ENCODE measurements at places on chromosomes 4 and X.

DNA sequence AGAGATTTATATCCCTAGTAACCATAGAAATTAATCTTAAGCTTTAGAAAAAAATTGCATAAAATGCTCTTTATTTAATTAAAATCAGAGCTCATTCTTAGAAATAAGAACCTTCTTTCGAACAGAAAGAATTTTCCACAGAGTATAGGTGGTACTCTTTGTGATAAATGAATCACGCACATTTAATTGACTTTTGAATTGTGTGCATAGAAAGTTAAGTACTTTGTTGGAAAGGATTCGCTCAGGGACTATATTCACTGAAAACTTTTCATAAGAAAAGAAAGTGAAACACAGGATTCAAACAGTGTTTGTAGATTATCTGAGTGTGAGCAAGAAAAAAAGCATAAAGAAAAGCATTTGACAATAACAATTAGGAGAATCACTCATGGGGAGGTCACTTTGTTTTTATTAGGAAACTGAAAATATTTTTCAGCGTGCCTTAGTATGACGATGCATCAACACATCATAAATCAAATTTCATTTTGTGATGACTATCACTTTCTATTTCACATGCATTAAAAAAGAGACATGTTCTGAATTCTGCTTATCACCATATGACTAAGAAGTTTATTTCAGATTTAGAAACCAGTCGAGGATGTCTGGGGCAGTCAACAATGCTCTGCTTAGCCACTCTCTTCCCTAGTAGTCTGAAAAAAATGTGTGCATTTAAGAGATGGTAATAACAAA is 49.5 kb downstream of the STX18 start:
- peak; percentile 71 for DNase-seq

DNA sequence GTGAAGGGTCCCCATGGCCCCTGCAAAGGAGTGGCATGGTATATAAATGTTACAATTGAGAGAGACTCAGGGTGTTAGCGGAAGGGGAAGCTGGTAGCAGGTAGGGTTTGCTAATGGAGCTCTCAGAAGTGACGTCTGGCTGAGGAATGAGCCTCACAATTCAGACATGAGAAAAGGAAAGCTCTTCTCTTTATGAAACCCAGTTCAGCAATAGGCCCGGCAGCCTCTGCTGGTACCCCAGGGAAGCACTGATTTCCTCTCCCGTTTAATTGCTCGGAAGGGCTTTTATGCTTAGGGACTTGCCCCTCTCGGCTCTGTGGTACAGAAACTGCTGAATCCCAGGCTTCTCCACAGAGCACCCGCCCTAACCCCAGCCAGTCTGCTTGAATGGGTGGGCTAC is 19.4 kb upstream of the AFAP1 start:
- no peak for DNase-seq

DNA sequence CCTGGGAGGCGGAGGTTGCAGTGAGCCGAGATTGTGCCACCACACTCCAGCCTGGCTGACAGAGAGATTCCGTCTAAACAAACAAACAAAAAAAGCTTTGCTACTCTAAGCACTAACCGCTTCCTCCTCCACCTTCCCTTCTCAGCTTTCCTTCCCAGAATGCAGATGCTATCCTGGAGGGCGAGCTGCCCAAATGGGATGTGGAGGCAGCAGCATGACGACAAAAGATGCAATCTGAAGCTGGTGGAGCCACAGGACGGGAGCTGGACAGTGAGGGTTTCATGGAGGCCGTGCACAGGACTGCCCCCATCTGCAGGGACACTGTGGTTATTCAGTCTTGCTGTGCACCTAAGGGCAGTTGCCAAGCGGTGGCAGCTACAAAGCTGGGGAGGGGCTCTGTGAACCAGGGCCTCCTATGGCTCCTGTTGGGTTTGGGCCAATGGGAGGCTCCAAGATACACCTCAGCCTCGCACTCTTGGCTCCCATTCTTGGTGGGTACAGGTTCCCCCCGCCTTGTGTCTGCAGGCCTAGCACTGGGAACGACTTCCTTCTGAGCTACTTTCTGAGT is 47.4 kb downstream of the WDR1 start:
- no peak for DNase-seq

- DNase-seq: no peak
Measured at GRCh38 chrX:39453889-39454621, 643.7 kb downstream of the BCOR start.

DNA sequence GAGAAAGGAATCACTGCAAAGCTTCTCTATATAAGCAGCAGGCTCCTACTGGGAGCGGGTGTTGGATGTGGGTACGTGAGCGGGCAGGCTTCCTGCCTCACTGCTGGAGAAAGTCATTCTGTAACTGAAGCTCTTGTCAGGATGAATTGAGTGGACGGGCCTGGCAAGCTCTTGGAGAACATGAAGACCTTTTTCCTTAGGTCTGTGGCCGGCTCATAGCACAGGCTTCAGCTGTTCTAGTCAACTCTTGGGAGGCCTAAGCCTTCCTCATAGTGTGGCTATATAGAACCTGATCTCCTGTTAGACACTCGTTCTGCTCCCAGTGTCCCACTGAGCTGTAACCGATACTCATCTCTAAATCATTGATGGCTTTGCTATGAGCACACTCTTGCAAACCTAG is 108.2 kb upstream of the GPC4 start:
- no peak for DNase-seq

- DNase-seq: no peak
Measured at GRCh38 chr4:112861691-112862674, 187.5 kb upstream of the ANK2 start.

DNA sequence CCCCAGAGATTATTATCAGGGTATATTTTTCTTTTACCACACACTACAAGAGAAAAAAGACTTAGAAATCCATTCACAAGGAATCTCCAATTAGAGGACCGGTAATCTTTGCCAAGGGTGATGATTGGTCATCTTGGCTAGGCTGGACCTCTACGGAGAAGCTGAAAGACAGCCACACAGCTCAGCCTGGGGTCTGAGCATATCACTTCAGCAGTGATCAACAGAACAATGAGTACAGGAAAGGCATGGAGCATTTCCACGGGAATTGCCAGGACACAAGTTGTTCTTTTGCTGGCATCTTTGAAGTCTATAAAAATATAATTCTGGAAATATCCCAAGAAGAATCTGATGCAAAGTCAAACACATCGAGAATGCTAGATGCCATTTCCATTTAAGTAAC is 191.5 kb downstream of the TENM3 start:
- no peak for DNase-seq

Data from fibroblast of mammary gland (primary cell).